Stimulated activated CD4-positive, alpha-beta T cell treated with anti-CD3 and anti-CD28 coated beads, Interleukin-2, amount 100 ng/mL, for 24 hours (primary cell): ENCODE measurements at places on chromosomes 3 and 15.

GRCh38 chr15:74228723-74229081 lies 7.4 kb upstream of the CCDC33 start:
- DNase-seq = no peak

- no peak for DNase-seq
Observed at GRCh38 chr3:118765636-118766305, 268.9 kb downstream of the IGSF11 start.

DNA sequence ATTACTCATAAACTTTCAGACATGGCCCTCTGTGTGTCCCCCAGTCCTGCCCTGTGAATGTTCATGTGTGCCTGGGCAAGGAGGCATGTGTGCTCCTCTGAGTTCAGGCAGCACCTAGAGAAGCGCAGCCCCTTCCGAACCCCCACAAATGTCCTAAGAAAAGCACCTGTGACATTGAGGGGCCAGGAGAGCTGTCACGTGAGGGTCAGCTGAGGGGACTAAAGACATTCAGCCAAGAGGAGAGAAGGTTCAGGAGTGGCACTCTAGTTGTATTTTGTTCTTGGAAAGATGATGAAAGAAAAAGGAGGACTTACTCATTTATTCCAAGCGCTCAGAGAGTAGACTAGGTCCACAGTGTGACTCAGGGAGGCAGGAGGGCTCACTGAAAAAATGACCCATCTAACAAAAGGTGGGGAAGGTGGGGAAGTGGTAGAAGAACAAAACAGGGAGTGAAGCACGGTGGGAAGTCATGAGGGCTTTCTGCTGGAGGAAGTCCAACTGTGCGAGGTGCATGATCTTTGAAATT lies 28.1 kb upstream of the ELP6 start:
- DNase-seq = no peak

GRCh38 chr15:85980946-85981345 lies 98.7 kb upstream of the AGBL1 start:
- no peak for DNase-seq

- no peak for DNase-seq
Observed at GRCh38 chr15:59105854-59106253, 908 bp downstream of the CCNB2 start.

DNA sequence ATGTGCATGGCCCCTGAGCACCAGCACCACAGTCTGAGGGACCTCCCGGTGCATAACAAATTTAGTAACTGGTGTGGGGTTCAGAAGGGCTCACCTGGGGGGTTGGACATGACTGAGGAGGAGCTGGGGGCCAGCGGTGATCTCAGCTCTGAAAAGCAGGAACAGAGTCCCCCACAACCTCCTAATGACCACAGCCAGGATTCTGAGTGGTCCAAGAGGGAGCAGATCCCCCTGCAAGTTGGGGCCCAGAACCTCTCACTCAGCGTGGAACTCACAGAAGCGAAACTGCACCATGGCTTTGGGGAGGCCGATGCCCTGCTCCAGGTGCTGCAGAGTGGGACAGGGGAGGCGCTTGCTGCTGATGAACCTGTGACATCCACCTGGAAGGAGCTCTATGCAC lies 43.0 kb downstream of the CDAN1 start:
- DNase-seq = no peak

- no peak for DNase-seq
Observed at GRCh38 chr3:185797993-185798830, 26.6 kb downstream of the IGF2BP2 start.

DNA sequence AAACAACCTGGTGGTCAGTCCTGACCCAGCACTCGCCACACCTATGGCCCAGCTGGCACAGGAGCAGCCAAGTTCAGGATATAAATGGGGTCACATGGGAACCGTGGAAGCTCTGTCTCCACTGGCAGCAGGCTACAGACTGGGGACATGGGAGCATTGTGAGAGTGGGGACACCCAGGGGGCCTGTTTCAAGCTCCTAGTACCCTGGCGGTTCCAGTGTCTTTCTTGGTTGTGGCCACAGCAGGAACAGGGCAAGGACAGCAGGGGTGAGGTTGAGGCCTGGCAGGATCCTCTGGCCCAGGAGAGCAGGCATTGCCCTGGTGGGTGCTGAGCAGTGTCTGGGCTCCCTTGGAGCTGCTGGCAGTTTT lies 1.9 kb downstream of the CSK start:
- DNase-seq = peak; percentile 34

GRCh38 chr3:172635588-172635987 lies 75.3 kb downstream of the NCEH1 start:
- DNase-seq = no peak

DNA sequence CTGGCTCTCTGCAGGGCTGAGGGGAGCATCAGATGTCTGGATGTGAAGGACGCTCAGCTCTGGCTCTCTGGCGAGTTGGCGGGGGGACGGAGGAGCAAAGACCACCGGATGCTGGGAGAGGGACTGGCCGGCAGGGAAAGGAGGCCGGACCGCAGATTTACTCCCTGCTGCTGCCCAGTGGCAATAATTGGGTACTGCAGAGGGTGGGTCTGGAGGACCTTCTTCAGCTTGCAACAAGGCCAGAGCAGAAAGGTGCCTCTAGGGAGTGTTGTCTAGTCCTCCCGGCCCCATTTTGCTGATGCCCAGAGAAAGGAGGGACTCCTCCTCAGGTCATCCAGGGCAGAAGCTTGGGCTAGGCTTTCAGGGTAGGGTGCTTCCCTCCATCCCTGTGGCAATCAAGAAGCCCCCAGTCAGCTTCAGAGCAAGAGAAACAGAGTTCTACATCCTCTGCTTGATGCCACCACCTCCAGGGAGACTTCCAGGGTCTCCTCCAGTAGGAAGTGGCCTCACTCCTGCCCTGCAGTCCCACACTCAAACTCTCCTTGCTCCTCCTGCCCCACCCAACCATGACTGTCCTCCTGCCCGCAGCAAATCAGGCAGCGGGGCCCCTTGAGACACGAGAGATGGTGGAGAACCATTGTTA lies 20.3 kb upstream of the CSPG4 start:
- DNase-seq = peak; percentile 61

DNA sequence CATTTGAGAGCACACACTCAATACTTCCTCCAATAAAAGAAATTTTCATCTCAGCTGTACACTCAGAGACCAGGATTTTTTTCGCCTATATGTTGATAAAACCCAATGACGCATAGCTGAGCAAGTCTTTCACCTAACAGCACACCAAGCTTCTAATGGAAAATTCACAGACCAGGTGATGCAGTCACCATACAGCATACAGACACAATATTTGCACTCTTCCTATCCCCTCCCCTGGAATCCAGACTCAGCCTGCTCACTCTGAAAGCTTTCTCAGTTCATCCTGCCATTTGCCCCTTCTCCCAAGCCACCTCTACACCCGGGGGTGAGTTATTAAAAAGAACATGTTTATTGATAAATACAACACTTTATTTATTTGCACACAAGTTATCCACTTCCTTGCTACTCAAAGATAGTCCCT lies 1.7 kb downstream of the TBC1D5 start:
- DNase-seq = no peak

DNA sequence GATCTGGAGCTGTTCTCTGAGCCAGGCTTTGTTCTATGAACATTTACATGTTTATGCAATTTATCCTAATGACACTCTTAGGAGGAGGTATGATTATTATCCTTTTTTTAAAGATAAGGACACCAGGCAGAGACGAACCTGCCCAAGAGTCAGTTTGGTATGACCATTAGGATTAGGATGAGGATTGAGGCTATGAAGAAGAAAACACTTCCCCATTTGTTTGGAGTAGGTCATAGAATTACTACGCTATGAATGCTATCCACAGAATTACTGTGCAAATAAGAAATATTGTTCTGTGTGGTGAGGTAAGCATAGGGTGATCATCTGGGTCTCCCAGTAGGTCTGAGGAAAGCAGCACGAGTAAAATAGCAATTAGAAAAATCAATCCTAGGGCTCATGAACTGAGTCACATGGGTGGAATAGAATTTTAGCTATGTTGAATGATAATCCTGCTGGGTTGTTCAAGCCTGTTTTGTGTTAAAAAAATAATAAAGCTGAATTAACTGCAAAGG lies 23.9 kb downstream of the EIF4E3 start:
- DNase-seq = no peak

GRCh38 chr3:157543501-157544035 lies 40.4 kb upstream of the VEPH1 start:
- no peak for DNase-seq

DNA sequence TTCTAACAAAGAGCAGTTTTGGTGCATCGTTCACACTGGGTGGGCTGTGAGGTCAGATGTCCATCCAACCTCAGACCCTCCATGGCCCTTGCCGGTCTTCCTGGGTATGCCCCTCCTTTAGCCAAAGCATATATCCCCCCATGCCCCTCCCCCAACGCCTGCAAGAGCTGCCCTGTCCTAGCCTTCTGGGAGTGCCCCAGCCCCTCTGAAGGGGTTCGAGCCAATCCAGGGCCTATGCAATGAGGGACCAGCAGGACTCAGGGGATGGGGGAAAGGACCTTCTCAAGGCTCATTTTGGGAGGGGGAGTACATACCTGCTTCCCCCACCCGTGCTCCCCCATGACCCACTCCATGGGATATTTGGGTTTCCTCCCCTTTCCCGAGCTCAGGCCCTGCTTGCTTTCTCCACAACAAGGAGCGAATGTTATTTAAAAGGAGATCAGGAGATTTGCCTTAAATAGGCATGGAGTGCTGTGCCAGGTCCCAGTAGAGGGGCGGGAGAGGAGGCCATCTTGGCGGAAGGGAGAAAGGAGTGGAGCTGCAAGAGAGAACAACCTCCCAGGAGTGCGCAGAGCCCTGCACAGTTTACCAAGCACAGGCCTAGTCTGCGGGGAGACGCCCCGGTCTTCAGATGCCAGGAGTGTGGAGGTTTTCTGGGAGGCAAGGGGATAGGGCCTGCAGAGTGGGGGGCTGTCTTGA lies 18.2 kb downstream of the PIF1 start:
- no peak for DNase-seq

- DNase-seq = peak; percentile 45
Observed at GRCh38 chr3:123489400-123490004, 40.6 kb upstream of the ADCY5 start.

GRCh38 chr3:101902041-101902440 lies 52.7 kb downstream of the NFKBIZ start:
- DNase-seq = no peak
